ENCODE measurements at places on chromosomes 16 and 17.

GRCh38 chr16:77220427-77220826 lies 21.2 kb downstream of the SYCE1L start:
- no peak for DNase-seq

DNA sequence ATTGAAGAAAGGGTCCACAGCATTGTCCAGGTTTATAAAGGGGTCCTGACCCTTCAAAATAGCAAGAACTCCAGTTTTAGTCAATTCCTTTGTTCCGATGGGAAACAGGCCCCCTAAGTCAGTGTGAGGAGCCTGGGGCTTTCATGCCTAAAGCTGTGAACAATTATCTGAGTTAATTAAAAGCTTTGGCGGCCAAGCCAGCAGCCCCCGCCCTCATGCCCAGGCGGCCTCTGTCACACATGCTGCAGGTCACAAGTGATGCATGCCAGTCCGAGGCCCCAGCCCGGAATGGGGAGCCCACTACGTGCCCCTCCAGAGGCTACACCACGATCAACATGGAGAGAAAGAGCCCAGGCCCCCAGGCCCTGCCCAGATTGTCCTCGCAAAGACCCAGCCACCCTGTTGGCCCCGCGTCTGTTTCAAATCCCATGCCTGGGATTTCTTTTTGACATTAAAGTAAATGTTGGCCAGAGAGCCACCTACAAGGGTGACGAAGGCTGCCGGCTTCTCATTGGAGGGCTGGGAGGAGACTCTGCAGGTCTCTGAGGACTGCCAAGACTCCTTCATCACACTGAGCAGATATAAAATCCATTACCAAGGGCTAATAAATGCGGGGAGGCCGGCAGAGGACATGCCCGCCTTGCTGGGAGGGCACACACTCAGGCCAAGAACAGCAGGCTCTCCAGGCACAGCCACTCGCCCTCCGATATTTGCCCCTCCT lies 14.5 kb upstream of the PITPNM3 start:
- DNase-seq = no peak

- DNase-seq = no peak
Observed at GRCh38 chr16:80027007-80027965, 426.7 kb upstream of the MAF start.

- DNase-seq = no peak
Observed at GRCh38 chr17:7707858-7708750, 3.1 kb downstream of the EFNB3 start.
